ENCODE measurements at places on chromosomes 5 and 9. TPM values are rescaled to one million over a fixed set of nuclear protein-coding genes. Genes with fewer than 3 reads are reported as not detected.

KYAT1 gene
- 10.5 TPM for total RNA-seq

SMIM33 gene
- total RNA-seq, result not detected

CCDC180 gene
- 0.17 TPM for total RNA-seq

C9orf78 gene
- total RNA-seq, result 48.6 TPM

MAMDC2 gene
- total RNA-seq, result 39.1 TPM

KLHL3 gene
- 5.3 TPM for total RNA-seq

PCDHGA3 gene
- total RNA-seq, result 1.0 TPM

ACSL6 gene
- not detected for total RNA-seq

SLC36A3 gene
- total RNA-seq, result not detected

S1PR3 gene
- 1.8 TPM for total RNA-seq

SLC25A48 gene
- not detected for total RNA-seq

IFNK gene
- not detected for total RNA-seq

ALDH7A1 gene
- 29.7 TPM for total RNA-seq

MEIKIN gene
- not detected for total RNA-seq

ARID3C gene
- not detected for total RNA-seq

FAM221B gene
- total RNA-seq, result not detected

ENTREP1 gene
- 1.0 TPM for total RNA-seq
